ENCODE measurements at places on chromosomes 11 and 22. TPM values are rescaled to one million over a fixed set of nuclear protein-coding genes. Genes with fewer than 3 reads are reported as not detected.

DNA sequence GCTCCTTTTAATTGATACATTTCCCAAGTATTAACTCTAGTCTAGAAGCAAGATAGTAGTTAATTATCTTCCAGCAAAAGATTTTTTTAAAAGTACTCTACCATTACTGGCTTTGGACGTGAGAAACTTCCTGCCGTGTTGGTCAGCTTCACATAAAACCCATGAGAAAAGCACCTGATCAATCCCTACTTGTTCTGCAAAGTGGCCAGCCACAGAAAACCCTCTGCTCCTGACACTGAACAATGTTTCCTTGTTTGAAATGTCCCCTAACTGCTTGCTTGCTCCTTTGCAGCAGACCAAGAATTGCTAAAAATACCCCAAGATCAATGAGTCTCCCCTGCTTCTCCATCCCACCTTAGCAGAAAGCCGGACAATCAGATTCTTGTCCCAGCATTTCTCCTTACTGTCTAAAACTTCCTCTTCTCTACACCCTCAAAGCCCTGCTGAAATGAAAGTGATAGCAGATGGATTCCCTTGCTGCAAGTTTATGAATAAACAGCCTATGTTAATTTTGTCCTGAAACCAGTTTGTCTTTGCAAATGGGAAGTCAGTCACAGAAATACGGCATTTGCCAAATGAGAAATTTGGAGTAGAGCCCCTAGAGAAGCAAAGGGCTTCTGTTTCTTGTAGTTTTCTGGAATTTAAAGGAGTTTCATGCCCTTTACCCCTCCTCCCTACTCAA, 207.1 kb upstream of the ARHGAP20 start:
- H3K4me1 ChIP-seq: no peaks in the 10 kb centered on the region
- H3K27ac ChIP-seq: no peak overlapping the region
- DNase-seq: no peak
- H3K36me3 ChIP-seq: no peaks in the 10 kb centered on the region
- H3K27me3 ChIP-seq: no peaks in the 10 kb centered on the region

- peak; percentile 8 for DNase-seq
- no peaks in the 10 kb centered on the region for H3K27me3 ChIP-seq
- no peak overlapping the region for H3K27ac ChIP-seq
- peaks cover 9% of the 10 kb centered on the region for H3K4me1 ChIP-seq
- peak overlapping the region; percentile 80 for H3K4me3 ChIP-seq
- peaks cover 42% of the 10 kb centered on the region for H3K36me3 ChIP-seq
Measured at GRCh38 chr11:85663080-85663752, 1.7 kb downstream of the CREBZF start.

GRCh38 chr11:101860696-101861427, 53.9 kb upstream of the CEP126 start:
- H3K27me3 ChIP-seq: no peaks in the 10 kb centered on the region
- H3K4me3 ChIP-seq: no peak overlapping the region
- no peak overlapping the region for H3K27ac ChIP-seq
- H3K4me1 ChIP-seq: peaks cover 11% of the 10 kb centered on the region

- H3K4me1 ChIP-seq: no peaks in the 10 kb centered on the region
- no peak overlapping the region for H3K4me3 ChIP-seq
- DNase-seq: no peak
- H3K27ac ChIP-seq: no peak overlapping the region
- no peaks in the 10 kb centered on the region for H3K36me3 ChIP-seq
- no peaks in the 10 kb centered on the region for H3K27me3 ChIP-seq
Measured at GRCh38 chr11:15835788-15836411, 520.4 kb downstream of the SOX6 start.

The LRRN4CL gene
- 0.85 TPM for total RNA-seq

The LRRC32 gene
- total RNA-seq: 8.1 TPM

Measured in SJSA1 (cell line).